ENCODE measurements at places on chromosomes 7 and 10.

- DNase-seq, result no peak
These were observed 6.5 kb upstream of the GIMAP8 start for GRCh38 chr7:150443793-150444540.

- DNase-seq, result no peak
These were observed 57.6 kb downstream of the BICC1 start for GRCh38 chr10:58570307-58570723.

GRCh38 chr10:28533571-28534304, 820 bp downstream of the WAC start:
- DNase-seq, result peak; percentile 83

GRCh38 chr10:104441329-104442000, 87.8 kb downstream of the CFAP58 start:
- no peak for DNase-seq

GRCh38 chr7:116393654-116394053, 105.9 kb upstream of the CAV2 start:
- DNase-seq, result no peak

DNA sequence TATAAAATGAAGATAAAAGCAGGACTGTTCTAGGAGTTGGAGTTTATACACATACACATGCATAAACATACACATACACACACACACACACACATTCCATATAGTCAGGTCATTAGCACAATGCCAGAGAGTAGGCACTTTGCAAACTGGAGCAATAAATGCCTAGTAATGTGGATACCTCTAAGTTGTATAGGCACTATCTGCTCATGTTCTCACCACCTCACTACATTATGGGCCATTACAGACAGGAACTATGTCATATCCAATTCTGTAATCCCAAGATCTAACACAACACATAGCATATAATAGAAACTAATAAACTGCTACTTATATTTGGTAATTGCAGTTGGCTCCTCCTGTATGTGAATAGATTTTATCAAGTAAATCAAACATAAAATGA, 115.6 kb downstream of the GRM8 start:
- DNase-seq, result no peak

GRCh38 chr7:89607792-89608191, 546.5 kb upstream of the STEAP1 start:
- no peak for DNase-seq

- peak; percentile 84 for DNase-seq
These were observed 4.6 kb upstream of the VGF start for GRCh38 chr7:101169838-101170551.

DNA sequence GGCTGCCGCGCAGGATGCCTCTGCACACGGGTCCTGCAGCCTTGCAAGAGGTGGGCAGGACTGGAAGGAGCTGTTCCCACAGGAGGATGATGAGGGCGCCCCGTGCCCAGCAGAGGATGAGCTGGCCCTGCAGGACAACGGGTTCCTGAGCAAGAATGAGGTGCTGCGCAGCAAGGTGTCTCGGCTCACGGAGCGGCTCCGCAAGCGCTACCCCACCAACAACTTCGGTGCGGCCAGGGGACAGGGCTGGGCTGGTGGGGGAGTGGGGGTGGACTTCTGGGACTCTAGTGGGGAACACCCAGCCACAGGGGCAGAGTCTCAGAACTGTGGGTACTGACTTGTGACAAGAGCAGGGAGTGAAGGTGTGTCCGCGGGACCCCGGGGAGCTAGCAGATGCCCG, 16.0 kb downstream of the ZFYVE27 start:
- DNase-seq, result no peak

- DNase-seq, result no peak
These were observed 13.6 kb upstream of the FAM13C start for GRCh38 chr10:59375990-59376389.

GRCh38 chr10:88070080-88070880, 206.9 kb downstream of the PTEN start:
- no peak for DNase-seq

Data from mucosa of descending colon (tissue), 3 donors.